ENCODE measurements at places on chromosomes 5 and 9.

- DNase-seq, result no peak
Observed at GRCh38 chr5:148864113-148864841, 37.9 kb downstream of the ADRB2 start.

- no peak for DNase-seq
Observed at GRCh38 chr5:66969963-66970362, 226.6 kb downstream of the CD180 start.

DNA sequence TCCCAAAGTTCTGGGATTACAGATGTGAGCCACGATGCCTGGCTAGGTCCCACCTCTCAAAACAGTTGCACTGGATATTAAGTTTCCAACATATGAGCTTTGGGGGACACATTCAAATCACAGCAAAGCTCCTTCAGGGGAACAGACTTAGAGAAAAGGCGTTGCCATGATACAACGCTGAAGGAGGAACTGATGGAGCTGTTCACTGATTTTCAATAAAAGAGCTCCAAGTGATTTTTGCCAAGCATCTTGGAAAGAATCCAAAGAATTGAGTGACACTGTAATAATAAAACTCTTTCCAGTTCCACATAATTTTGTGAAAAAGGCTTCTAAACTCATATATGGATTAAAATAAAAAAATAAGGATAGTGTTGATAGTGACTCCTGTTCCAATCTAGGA lies 72.5 kb downstream of the CSNK1A1 start:
- DNase-seq, result no peak

DNA sequence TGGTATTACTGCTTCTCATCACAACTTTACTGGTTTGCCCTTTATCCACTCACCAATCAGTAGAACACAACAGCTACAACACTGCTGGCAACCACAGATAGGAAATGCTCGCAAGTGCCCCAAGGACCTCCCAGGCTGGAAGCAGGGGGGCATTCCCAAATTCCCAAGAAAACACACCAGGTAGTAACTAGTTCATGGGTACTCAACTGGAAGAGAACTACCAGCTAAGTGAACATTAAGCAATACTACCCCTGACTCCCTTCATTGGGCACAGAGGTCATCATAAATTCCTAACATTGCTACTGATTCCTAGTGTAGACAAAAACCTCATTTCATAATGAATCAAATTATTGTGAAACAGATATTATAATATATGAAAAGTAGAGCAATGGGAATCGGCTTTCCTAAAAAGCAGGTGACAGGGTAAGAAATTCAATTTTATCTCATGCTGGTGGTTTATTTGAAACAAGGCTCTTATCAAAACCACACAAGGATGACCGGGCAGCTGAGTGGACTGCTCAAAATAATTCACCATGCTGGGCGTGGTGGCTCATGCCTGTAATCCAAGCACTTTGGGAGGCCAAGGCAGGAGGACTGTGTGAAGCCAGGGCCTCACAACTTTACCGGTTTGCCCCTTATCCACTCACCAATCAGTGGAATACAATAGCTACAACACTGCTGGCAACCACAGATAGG lies 81.6 kb downstream of the TLE1 start:
- no peak for DNase-seq

DNA sequence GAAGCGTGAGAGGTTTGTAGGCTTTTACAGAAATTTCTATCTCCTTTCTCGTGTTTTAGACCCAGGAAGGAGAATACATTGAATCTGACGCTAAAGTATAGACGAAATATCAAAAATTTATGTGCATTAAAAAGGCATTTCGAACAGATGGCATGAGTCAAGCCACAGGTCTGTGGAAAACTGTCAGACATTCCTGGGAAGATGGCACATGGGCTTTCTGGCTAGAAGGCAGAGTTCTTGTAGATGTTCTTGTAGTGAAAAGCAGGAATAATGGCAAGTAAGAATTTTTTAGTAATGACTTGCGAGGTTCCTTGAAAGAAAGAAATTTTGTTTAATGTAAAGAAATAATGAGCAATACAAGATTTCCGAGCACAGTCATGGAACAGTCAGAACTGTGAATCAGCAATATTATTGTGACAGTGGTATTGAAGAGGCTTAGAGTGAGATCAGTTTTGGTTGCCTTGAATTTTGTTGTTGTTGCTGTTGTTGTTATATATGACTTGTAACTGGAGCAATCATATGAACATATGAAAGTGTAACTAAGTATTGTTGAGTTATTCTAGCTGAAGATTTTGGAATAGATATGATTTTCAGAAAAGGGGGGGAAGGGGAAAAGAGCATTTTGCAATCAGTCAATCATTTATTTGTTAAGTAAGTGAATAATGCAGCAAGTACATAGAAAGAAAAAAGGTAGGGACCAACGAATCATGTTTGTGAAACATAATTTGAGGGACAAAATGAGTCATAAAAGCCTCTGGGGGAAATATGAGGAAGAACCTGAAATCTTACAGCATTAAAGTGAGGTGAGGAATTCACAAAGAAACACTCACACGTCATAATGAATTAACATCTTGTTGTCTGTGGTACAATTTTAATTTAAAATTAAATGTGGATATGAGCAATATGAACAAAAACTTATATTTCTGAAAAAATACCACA lies 339.0 kb upstream of the CTNND2 start:
- DNase-seq, result no peak

GRCh38 chr5:124659798-124660197 lies 86.6 kb downstream of the ZNF608 start:
- DNase-seq, result no peak

- DNase-seq, result no peak
Observed at GRCh38 chr5:164688437-164688836, 1183.0 kb downstream of the MAT2B start.

GRCh38 chr9:137679249-137679648 lies 60.4 kb downstream of the EHMT1 start:
- DNase-seq, result no peak

DNA sequence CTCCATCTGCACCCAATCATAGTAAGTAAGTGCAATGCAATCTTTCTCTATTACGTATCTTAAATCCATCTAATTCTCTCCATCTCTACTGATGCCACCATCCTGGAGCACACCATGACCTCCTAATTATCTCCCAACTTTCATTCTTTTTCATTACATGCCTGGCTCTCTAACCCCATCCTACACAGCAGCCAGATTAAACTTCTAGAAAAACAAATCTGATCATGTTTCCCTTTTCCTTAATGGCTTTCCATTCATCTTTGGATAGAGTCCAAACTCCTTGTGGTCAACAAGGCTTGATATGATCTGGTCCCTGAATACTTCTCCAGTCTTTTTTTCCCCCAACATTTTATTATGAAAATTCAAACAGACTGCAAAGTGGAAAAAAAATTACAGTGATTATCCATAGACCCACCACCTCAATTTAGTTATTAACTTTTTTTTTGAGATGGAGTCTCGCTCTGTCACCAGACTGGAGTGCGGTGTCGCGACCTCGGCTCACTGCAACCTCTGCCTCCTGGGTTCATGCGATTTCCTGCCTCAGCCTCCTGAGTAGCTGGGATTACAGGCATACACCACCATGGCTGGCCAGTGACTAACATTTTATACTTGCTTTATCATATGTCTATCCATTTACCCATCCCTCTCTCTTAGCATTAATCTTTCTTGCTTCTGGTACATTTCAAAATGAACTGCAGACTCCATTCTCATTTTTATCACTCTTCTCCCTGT lies 5.2 kb downstream of the PPP2R2B start:
- no peak for DNase-seq

DNA sequence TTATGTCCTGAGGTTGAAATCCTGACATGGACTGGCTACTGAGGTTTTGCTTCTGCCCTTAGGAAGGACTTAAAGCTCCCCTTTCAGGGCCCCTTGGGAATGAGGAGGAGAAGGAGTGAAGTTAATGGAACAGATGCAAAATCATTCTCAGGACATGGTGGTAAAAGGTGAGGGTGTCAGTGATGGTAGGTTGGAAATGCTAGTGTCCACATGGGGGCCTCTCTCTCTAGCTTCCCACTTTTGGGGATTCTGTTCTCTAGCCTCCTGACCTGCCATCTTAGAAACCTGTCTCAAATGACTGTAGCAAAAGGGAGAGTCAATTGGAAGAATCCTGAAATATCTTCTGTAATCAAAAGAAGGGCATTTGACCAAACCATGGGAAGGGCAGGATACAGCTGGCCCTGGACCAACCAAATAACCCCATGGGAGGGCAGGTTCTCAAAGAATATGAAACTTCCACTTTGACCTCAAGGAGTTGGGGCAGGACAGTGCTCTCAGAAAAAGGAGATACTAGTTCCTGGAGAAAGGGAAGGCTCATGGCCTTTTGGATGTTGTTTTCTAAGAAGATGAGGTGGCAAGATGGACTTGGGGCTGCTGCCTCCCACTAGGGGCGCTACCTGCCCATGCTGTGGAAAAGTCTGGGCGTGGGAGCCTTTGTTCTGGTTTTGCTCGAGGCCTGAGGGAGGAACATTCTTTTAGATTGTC lies 21.2 kb upstream of the MLANA start:
- DNase-seq, result no peak

- DNase-seq, result no peak
Observed at GRCh38 chr9:123863164-123863855, 66.6 kb downstream of the DENND1A start.

DNA sequence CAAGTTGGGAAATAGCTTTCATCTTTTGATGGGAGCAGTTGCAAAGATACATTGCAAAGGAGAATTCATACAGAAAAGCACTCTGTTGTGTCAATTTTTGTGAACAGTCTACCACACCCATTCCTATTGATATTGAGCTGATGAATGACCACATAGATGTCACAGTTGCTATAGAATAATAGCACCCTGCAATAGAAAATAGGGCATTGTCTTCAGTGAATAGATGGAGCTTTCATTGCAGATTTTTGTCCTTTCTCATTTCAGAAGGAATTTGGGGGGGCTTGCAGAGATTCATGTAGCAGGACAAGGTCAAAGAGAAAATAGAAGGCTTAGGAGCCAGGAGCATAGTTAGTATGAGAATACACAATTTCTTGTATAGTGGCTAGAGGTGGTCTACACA lies 237.9 kb downstream of the TMEM38B start:
- no peak for DNase-seq

Measured in NCI-H187 (cell line).